ENCODE measurements at places on chromosomes 2 and 18. TPM values are rescaled to one million over a fixed set of nuclear protein-coding genes. Genes with fewer than 3 reads are reported as not detected.

Gene UPP2
- total RNA-seq: not detected

Gene UGT1A4
- total RNA-seq: not detected

DNA sequence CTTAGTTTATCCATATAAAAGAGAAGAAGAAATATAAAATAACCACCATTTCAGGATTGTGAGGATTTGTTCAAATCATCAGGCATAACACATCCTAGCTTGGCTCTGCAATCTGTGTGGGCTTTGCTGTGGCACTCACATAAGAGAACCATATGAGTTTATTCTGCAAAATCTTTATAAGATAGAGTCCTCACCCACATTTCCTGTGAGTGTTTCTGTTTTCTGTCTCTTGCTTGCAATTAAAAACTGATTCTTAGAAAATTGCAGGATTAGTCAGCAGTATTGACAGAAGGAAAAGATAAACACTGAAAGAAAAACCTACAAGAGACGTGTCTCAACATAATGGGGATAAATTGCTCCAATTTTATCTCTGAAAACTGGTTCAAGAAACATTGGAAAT is 258.5 kb downstream of the RND3 start:
- no peaks in the 10 kb centered on the region for H3K27me3 ChIP-seq
- H3K4me1 ChIP-seq: no peaks in the 10 kb centered on the region
- DNase-seq: no peak
- no peaks in the 10 kb centered on the region for H3K36me3 ChIP-seq
- H3K4me3 ChIP-seq: no peak overlapping the region
- no peak overlapping the region for H3K27ac ChIP-seq

- no peak overlapping the region for H3K4me3 ChIP-seq
- no peak for DNase-seq
- H3K36me3 ChIP-seq: no peaks in the 10 kb centered on the region
- H3K27me3 ChIP-seq: no peaks in the 10 kb centered on the region
- H3K4me1 ChIP-seq: no peaks in the 10 kb centered on the region
These were observed 192.5 kb upstream of the RGPD4 start for GRCh38 chr2:107634172-107634571.

DNA sequence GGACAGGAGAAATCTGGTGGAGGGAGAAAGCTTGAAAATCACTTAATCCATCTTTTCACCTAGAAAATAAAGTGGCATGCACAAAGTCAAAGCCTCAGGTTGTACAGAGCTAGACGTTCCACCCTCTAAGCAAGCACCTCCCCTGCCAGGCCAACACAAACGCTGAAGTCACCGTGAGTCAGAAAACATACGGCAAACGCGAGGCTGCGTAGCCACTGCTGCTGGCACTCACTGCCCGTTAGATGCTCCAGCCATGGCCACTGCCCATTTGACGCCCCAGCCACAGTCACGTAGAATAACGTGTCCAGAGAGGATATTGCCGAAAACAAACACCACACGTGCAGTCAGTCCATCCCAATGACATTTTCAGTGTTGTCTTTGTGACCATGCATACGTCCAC is 209.7 kb upstream of the PXDN start:
- H3K36me3 ChIP-seq: no peaks in the 10 kb centered on the region
- no peak for DNase-seq
- H3K4me1 ChIP-seq: no peaks in the 10 kb centered on the region
- no peak overlapping the region for H3K4me3 ChIP-seq
- H3K27me3 ChIP-seq: peaks cover 12% of the 10 kb centered on the region

- DNase-seq: no peak
- no peaks in the 10 kb centered on the region for H3K36me3 ChIP-seq
- H3K4me3 ChIP-seq: no peak overlapping the region
- H3K27ac ChIP-seq: no peak overlapping the region
- no peaks in the 10 kb centered on the region for H3K4me1 ChIP-seq
- H3K27me3 ChIP-seq: peaks cover 16% of the 10 kb centered on the region
These were observed 13.9 kb upstream of the SULT1C4 start for GRCh38 chr2:108363908-108364225.

Data from activated CD4-positive, alpha-beta memory T cell treated with anti-CD3 and anti-CD28 coated beads for 36 hours (primary cell).